ENCODE measurements at places on chromosomes 3 and 15.

GRCh38 chr3:194866236-194866635 lies 180.6 kb downstream of the FAM43A start:
- DNase-seq = no peak

- DNase-seq = no peak
Measured at GRCh38 chr3:195700319-195700718, 20.5 kb upstream of the MUC20 start.

DNA sequence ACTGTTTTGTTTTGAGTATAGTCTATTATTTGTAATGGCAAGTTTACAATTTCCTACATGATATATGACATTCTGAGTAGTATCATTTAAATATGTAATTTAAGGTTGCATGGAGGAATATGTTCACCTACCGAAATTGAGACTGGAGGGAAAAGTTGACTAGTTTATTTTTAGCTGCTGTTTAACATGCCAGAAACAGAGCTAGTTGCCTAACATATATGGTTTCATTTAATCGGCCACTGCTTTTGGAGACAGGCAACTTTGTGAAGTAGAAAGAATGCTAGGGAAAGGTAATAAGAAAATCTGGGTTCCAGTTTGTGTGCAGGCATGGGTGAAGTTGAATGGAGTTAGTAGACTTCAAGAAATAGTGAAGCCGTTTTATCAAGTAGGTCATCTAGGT lies 342.1 kb upstream of the CBLB start:
- no peak for DNase-seq

GRCh38 chr3:46395766-46396530 lies 10.9 kb downstream of the CCR5AS start:
- no peak for DNase-seq

- DNase-seq = no peak
Measured at GRCh38 chr3:149317072-149317471, 16.4 kb downstream of the TM4SF18 start.

DNA sequence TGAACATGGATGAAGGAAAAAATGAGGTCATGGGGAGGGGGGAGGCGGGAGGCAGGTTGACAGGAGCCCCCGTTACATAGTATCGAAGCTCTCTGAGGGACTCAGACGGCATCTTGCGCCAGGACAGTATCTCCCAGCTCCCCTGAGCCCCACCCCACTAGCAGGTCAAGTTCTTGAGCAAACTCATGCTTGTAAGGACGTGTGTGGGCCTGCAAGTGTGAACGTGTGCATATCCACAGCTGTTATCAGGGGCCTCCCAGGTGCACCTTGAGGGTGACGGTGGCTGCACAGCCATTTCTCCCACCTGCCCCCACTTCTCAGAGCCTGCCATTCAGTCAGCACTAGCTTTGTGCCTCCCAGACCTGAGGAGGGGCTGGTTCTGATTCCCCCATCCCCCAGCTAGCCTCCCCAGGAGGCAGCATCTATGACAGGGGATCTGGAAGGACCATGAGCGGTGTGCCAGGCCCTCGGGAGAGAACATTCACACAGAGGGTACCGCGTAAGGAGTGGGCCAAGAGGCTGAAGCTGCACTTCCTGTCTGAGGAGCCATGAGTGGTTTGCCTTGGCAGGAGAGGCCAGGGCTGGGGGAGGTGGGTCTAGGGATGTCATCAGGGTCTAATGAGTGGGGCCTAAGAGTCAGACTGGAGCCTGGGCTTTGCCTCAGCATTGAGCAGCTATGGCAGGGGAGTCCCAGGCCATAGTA lies 2.9 kb downstream of the SEMA3F start:
- DNase-seq = peak; percentile 18

DNA sequence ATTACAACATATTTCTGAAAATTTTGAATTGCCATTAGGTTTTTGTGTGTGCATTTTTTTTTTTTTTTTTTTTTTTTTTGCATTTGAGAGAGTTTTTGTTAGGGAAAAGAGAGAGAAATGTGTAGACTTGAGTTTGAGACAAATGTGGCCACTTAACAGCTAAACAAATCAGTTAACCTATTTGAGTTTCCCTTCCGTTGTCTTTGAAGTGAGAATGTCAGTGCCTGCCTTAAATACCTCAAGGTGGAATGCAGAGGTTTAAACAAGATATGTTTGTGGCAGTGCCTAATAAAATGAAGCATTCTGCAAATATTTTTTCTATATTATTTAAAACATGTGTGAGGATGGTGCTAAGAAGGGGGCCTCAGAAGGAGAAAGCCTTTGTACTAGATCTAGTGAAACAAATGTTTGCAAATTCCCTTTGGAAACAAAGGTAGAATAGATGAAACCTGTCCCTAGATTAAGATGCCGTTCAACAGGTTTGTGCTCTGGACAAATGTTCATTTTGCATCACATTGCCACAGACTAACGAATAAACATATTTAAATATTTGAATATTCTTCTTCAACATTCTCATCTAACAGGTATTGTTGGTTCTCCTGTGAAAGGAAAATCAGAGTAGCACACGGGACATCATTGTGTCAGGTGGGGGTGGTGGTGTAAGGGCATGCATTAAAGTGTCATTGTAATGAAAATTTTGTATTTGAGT lies 80.7 kb downstream of the SATB1 start:
- DNase-seq = no peak
